ENCODE measurements at places on chromosomes 11 and 22.

DNA sequence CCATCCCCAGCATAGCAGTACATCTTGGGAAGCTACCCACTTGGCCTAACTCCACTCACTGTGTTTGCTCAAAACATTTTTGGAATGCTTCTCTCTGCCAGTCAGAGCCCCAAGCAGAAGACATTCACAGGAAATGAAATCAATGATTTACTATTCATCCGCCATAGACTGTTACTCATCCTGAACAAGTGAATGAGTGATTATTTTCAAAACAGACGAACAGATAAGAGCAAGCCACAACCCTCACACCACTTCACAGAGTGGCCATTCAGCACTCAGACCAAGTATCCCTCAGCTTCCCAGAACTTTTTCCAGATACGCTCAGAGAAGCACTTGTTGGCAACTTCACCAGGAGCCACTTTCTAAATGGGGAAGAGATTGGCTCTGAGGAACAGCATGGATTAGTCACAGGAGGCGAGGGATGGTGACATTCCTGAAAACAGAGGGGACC is 13.0 kb upstream of the UBASH3B start:
- no peak for DNase-seq

- no peak for DNase-seq
Measured at GRCh38 chr11:103433386-103434072, 324.3 kb downstream of the DYNC2H1 start.

GRCh38 chr11:72617080-72617762 is 57.0 kb downstream of the PDE2A start:
- DNase-seq: peak; percentile 56

DNA sequence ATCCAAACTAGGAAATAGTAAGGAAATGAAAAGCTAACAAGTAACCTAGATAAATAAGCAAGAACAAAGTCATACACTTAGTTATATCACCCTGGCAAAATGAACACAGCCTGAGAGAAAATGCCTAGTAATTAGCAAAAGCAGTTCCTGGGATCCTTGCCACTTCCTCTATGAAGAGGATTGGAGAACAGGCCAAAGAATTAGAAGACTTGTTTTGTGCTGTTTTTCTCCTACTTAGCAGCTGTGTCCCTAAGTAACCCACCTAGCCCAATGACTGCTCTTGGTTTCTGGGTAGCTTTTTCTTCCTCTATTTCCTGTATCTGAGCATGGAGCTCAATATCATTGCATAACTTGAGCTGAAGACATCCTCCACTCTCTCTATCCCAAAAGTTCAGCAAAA is 713.9 kb downstream of the ETS1 start:
- no peak for DNase-seq

DNA sequence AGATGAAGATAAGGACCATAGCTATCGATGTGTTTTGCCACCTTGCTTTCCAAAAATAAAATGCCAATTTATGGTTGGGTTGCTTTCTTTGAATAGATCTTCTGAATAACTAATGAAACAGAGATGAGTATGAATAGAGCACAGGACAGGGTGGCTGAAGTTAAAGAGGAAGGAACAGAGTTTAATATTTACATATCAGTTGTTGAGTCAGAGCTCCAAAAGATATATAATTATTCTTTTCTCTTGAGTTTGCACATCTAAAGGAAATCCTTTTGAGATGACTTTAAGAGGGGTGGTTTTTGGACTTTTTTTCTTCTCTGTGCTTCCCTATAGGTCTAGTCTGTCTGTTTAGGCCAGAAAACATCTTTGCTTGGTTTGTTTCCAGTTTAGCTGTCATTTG is 115.2 kb downstream of the DDX10 start:
- no peak for DNase-seq
